NCI-H2227 treated with DMSO at 0.1 percent for 48 hours (cell line): ENCODE measurements at places on chromosomes 6 and 20.

- DNase-seq: no peak
These were observed 46.6 kb downstream of the RNF182 start for GRCh38 chr6:13971303-13971702.

DNA sequence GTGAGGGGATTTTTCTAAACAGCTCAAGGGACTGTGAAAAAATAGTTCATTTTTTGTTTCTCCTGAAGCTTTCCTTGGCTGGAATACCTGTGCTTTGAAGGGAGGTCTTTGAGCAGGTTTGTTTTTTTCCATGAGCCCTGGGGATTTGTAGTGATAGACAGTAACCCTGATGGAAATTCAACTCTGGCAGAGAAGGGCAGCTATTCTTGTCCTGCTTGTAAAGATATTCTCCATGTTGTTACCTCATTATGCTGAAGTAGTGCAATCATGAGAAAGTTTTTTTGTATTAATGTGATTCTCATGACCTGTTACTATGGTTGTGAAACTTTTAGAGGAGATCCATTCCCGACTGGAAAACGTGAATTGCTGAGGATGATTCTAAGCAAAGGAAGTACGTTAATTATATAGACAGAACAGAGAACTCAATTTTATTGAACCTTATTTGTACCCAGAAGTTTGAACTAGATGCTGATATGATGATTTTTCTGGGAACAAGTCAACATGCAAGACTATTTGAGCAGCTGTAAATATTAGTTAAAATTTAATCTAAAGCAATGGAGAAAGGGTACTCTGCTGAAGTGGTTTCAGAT, 12.5 kb downstream of the UTRN start:
- no peak for DNase-seq

GRCh38 chr6:35273822-35274559, 14.5 kb downstream of the ZNF76 start:
- DNase-seq: no peak

DNA sequence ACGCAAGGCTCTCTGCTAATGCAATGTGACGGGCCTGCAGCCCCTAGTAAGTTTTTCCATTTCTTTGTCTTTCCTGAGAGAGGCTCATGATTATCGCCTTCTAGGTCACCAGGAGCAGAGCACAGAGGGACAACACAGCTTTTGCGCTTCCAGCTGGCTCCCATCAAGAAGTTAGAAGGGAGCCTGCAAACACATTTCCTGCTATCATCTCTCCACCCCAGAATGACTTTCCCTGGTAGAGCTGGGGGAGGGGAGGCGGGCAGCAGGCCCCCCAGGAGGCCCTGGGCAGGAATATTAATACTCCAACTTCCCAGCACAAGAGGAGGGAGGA, 35.7 kb upstream of the CCDC167 start:
- peak; percentile 71 for DNase-seq

- no peak for DNase-seq
These were observed 260.5 kb upstream of the EPHA7 start for GRCh38 chr6:93679836-93680235.

DNA sequence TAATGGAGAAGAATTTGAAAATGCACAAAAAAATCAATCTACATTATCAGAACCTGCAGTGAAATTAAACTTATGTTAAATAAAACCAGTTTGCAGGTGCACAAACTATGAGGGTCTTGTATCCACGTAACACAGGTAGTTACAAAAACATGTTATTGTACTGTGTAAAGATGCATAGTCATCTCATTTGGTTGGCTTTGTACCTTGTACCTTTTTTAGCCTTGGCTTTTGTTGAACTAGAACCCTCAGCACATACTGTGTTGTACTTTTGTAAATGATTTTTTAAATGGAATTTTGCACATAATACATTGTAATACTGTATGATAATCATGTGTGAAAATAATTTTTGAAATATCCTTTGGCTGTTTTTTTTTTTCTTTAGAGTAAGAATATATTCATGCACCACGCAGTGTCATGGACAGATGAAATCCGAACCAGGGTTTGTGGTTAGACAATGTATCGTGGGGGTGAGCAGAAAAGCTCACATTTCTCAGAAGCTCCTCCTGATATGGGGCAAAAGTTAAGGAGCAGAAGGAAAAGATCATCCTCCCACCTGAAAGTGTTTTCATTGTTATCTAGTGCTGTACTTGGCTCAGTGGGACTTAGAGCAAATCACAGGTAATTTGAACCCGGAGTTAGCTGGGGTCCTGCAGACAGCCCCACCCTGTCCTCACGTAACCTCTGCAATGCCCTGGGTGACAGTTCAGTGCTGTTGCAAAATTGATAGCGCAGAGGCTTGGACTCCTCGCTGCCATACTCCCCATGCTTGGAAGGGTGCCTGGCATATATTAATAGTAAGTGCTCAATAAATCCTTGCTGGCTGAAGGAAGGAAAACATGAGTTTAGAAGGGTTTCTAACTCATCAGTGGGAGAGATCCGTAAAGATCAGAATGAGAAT, 14.8 kb upstream of the NAA20 start:
- no peak for DNase-seq
